ENCODE measurements at places on chromosomes 11 and 22.

DNA sequence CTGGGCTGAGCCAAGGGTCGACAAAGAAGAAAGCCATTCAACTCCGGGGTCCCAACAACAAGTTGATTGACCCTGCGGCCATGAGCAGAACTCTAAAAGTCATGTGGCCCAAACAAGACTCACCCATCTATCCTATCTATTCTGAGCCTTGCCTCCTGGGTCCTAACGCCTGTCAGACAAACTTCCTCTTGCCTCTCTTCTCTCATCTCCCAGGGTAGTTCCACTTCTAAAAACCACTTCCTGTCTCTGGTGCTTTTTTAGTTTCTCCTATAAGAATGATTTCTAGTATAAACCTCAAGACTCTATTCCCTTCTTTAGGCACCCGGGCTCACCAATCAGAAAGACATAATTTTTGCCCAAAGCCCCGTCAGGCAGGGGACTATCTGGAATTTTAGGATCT lies 530.2 kb downstream of the DLG2 start:
- DNase-seq, result no peak

GRCh38 chr11:29190313-29190712 lies 826.5 kb downstream of the KCNA4 start:
- DNase-seq, result no peak

GRCh38 chr11:120786206-120786735 lies 237.6 kb upstream of the TBCEL start:
- no peak for DNase-seq

- no peak for DNase-seq
Observed at GRCh38 chr11:98772893-98773292, 247.9 kb upstream of the CNTN5 start.

DNA sequence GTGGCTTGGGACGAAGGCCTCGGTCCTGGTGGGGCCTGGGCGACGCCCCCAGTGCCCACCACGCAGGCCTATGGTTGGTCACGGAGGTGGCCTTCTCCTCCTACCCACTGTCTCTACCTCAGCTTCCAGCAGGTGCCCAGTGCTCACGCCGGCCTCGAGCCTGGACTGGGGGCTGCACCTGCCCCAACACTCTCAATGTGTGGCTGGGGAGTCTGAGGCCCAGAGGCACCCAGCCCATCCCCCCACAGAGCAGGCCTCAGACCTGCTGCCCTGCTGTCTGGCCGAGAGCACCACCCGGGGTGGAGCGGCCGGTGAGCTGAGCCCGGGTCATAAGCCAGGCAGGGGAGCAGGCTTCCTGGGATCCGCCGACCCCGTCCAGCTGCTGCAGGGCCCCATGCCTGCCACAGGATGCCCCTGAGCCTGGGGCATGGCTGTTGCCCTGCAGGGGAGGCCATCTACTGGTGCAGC lies 28.6 kb upstream of the MUC5AC start:
- DNase-seq, result no peak

DNA sequence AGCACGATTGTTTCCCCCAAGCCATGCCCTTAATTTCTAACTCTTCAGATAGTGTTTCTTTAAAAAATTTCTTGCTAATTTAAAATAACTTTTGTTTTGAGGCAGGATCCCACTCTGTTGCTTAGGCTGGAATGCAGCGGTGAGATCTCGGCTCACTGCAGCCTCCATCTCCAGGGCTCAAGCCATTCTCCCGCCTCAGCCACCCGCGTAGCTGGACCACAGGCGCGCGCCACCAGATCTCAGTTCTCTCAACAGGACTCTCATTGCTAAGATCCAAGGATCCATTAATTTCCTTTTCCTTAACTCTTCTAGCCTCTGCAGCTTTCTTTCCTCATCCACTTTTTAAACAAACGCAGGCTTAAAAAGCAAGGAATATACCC lies 327 bp upstream of the MED17 start:
- no peak for DNase-seq
